ENCODE measurements at places on chromosomes 12 and 14.

DNA sequence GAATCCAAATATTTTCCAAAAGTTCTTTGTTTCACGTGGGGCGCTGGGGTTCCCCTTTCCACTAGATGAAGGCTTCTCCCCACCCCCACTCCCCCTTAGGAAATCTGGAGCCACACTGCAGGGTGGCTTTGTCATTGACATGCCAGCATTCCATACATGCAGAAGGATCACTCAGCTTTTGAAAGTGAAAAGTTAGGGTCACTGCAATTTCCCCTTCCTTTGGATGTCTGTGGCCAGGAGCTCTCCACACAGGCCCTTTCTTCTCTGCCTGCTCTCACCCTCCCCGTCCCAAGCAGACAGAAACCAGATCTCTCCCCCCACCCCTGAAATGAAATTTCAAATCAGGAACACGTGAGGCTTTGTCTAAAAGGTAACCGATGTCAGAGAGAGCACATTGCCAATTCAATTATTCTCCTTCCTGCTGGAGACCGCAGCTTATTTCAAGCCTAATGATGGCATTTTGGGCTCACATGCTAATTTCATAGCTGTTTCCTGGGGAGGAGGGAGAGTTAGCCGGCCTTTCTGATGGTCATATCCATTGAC is 153.9 kb upstream of the RFLNA start:
- no peak for DNase-seq

DNA sequence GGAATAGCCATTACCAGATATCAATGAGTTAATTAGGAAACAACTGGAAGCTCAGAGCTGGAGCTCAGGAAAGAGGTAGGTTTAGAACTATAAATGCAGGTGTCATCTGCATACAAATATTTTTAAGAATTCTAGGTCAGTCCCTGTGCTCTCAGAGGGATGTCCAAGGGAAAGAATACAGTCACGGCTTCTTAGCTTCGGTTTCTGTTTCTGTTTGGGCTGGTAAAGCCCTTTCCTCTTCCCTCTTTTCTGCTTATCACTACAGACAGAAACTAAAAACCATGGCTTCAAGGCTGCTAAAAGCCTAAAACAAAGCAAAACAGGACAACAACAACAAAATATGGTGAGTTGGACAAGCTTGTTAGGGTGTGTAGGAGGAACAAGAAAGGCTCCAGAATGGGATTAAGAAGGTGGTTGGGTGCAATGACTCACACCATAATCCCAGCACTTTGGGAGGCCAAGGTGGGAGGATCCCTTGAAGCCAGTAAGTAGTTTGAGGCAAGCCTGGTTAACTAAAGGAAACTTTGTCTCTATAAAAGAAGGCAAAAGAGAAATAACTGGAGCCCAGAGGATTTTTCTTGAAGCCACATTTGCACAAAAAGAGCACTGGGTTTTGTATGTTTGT is 113.0 kb downstream of the SEC23A start:
- DNase-seq = no peak

DNA sequence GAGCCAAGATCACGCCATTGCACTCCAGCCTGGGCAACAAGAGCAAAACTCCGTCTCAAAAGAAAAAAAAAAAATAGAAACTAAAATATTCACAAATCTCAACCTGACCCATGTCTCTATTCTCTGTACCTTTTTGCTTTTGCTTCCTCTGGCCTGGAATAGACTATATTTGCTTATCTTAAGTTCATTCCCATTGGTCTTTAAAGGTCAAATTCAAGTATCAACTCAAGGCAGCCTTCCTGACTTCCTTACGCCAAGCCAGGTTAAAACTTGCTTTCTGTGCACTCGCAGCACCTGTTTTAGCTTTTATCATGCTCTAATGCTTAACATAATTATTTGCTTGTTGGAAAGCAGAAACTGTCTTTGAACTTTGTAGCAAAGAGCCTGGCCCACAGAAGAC is 14.8 kb downstream of the PYM1 start:
- DNase-seq = no peak

DNA sequence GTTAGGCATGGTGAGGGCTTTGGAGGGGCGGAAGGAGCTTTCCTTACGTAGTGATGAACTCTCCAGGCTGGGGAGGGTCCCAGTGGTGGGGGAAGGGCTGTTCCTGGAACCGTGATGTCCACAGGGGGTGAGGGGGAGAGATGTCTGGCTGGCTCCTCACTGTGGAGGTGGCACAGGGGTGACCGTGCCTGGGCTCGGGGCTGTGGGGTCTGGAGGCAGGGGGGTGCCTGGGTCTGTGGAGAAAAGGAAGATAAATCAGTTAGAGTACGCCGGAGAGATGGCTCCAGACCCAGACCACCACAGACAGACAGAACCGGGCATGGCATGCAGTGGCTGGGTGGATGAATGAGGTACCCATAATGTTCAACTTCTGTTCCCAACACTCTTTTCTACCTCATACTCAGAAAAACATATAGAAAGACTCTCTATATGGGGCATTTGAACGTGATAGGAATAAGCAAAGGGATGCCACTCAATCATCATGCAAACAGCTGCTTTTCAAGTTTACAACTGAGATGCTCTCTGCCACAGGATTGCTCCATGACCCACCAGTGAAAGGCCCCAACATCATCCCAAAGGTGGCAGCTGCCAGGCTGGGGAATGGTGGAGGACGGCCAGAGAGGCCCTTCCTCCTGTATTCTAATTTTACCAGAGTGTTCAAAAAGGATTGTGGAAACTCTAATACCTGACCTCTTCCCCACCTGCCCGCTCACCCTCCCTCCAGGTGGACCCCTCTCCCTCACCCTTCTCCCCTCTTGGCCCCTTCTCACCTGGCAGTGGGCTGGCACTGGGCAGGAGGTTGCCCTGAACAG is 5.6 kb downstream of the MYL6 start:
- no peak for DNase-seq

GRCh38 chr12:5905757-5906156 is 39.3 kb downstream of the ANO2 start:
- no peak for DNase-seq

GRCh38 chr14:37591311-37591940 is 3.6 kb downstream of the FOXA1 start:
- no peak for DNase-seq

DNA sequence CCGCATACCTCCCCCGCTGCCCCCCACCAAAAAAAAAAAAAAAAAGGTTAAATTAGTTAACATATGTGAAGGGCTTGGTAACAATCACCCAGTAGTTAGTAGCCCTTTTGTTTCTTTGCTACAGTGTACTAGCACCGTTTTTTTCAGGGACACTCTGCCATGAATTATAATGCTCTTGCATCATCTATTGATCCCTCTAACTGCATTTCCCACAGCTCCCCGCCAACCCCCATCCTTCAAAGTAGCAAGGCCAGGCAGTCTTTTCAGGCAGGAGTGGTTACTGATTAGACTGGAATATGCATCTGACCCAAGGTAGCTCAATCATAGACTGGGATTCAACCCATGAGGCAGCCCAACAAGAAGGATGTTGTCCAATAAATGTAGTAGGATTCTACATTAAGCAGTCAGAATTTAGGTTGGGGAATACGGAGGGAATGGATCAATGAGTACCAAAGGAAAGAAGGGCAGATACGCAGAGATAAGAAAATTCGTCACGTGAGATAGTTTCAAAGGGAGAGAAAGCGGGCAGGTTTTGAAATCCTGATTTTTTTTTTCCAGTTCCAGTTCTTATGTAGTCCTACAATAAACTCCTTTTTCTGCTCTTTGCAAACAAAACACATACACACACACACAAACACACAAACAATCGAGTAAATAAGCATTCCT is 39.8 kb upstream of the CRACR2A start:
- no peak for DNase-seq

DNA sequence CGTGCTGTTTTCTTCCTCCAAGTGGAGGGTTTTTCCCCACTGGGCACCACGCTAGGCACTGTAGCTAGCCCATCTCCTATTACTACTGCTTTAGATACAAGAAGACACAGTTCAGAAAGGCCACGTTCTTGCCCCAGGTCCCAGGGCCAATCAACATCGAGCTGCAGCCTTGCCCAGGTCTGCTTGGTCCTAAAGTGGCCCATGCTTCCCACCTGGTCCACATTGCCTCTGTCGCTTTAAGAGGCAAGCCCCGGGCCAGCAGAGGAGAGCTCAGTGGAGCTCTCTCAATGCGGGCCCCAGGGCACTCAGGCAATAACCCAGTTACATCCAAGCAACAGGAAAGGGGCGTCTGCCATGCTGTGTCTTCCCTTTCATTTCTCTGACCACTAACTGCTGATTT is 148.1 kb downstream of the CALM1 start:
- DNase-seq = no peak

- DNase-seq = no peak
Measured at GRCh38 chr12:47910981-47911380, 6.2 kb upstream of the VDR start.

DNA sequence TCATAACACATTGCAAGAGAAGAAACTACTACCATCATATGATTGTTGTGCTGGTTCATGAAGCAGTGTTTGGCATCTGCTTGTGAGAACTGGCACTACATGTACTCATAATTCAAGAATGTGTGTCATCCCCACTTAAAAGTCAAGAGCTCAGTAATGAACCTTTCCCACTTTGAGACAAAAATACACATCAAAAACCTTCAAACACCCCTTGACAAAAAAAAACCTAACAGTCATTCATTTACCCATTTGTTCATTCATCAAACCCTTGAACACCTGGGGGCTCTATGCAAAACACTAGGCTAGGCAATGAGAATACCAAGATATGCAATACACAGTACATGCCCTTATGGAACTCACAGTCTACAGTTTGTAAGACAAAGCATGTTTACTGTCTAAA is 40.0 kb downstream of the KIF21A start:
- DNase-seq = no peak

DNA sequence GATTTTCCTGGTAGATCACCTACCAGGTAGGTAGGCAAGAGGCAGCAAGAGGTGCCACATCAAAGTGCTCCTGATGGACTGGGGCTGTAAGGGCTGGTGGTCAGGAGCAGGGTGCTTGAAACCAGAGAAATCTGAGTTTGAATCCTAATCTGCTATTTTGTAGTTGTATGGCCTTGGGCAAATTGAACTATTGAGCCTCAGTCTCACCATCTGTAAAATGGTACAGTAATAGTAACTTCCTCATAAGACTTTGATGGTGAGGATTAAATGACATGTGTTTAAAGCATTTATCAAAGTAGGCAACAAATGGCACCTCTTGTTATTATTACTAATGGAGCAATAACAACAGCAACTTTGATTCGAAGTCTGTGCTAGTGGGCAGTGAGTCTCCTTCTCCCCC is 32.0 kb downstream of the JDP2 start:
- DNase-seq = no peak

DNA sequence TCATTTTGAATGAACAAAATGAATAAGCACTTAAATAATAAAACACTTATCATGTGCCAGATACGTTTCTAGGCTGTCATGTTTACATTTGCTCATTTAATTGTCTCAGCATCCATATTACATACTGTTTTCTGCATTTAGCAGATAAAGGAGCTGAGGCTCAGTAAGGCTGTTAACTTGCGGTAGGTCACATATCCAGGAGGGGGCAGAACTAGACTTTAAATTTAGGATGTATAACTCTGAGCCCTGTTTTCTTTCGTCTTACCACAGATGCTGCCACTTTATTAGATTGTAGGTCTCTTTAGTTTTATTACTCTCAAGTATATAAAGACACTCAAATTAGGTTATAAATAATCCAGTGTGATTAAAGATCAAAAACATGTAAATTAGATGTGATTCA is 17.7 kb downstream of the IRAK4 start:
- DNase-seq = no peak

DNA sequence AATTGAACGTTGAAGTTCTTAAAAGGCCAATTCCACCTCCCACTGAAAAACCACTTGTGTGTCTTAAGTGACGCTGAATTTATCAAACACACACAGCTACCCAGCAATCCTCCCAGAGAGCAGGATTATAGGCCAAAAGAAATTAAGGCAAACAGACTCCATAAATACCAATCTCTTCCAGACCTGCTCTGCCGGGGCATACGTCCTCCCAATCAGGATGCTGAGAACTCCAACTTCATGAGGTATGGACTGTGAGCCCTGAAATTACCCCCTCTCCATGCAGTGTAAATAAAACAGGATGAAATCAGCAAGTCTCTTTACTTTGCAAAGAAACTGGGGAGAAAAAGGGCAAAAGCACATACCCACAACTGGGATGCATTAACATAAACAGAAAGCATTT is 265.2 kb downstream of the KSR2 start:
- no peak for DNase-seq

- DNase-seq = no peak
Measured at GRCh38 chr14:60133487-60133886, 31.7 kb downstream of the DHRS7 start.

DNA sequence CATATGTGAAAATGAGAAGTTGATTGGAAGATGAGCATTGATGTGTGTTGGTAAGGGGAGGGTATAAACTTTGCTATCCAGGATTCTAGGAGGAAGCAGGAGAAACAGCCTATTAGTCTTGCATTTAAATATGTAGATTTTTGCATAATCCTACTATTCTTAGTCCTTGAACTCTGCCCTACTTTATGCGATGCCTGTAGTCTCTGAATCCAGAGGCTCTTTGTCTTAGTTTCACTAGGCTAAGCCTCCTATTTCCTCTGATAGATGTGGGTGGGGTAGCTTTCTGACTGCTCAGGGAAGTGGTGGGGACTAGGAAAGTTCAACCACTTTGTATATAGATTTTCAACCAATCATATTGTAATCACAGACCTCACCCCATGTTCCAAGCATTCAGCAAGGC is 49.5 kb upstream of the KCNC2 start:
- DNase-seq = no peak

GRCh38 chr12:42323856-42324255 is 2.0 kb downstream of the ZCRB1 start:
- DNase-seq = no peak

DNA sequence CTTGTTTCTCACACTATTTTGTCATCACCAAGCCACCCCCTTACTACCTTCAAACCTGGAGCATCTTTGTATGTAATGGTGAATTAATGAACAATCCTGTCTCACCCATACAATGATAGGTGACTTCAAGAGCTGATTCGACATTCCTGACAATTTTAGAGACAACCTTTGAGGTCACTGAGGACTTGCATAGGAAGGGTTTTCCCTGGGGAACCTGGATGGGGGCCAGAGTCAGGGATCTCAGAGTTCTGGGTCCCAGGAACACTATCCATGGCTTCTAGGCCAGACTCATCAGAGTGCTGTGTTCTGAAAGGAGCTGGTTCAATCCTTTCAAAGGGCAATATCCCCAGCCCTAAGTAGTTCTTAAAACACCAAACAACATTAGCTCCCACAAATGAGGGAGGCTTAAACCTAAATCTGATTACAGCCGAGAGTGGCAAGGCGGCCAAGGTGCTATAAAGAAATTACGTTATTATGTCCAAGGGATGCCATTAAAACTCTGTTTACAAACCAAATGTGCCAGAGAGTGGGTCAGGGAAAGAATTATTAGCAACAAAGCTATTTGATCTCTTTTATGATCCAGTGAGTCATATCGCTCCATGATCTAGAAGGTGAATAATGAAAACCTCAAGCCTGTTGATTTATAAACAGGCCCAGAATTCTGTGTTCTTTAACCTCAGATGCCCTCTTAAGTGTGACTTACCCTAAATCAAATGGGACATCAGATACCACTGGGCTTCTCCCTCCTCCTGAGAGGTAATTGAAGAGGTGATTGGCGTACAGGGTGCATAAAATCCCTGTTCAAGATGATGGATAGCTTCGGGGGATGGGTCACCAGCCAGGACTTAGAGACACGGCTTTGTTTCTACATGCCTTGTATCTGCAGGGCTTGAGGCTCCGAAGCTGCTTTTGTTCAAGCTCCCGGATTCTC is 230.2 kb upstream of the TBX3 start:
- no peak for DNase-seq

All from AG04449 (cell line).